ENCODE measurements at places on chromosomes 3 and 15.

GRCh38 chr15:61069394-61070075 is 159.6 kb downstream of the RORA start:
- no peak for DNase-seq

- no peak for DNase-seq
Observed at GRCh38 chr3:48092270-48092669, 76.1 kb upstream of the MAP4 start.

DNA sequence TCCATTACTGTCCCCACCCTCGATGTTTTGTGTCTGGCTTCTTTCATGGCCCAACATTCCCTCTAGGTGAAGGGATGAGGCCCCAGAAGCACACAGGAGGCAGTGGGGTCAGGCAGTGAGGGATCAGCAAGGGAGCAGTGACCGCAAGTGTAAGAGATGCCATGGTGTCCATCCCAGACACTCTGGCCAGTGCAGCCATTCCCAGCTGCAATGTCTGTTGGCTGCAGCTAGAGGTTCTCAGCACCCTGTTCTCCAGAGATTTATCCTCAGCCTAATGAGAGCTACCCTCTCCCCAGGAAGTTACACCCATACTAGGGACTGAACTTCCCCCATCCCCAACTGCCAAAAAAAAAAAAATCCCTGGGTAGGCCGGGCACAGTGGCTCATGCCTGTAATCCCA is 40.2 kb downstream of the TRANK1 start:
- peak; percentile 50 for DNase-seq

GRCh38 chr3:184884359-184885017 is 72.5 kb downstream of the VPS8 start:
- DNase-seq = no peak

- no peak for DNase-seq
Observed at GRCh38 chr3:10790713-10791112, 25.3 kb upstream of the SLC6A11 start.

DNA sequence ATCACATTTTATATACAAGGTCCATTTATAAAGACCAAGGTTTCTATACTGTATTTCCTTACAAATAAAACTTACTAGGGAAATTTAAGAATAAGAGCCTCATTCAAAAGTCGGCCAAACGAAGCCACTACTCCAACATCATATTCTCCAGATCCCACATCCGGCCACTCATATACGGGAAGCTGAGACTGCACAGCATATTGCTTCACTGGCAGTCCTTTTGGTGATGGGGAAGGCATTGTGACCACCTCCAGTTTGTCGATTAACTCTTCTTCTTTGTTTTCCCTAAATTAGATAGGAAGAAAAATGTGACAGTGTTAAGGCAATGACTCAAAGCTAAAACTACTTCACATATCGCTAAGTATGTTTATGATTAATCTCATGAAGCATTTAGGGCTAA is 2.7 kb downstream of the MTFMT start:
- DNase-seq = no peak

- peak; percentile 41 for DNase-seq
Observed at GRCh38 chr15:48006031-48006511, 114.7 kb upstream of the SLC24A5 start.

DNA sequence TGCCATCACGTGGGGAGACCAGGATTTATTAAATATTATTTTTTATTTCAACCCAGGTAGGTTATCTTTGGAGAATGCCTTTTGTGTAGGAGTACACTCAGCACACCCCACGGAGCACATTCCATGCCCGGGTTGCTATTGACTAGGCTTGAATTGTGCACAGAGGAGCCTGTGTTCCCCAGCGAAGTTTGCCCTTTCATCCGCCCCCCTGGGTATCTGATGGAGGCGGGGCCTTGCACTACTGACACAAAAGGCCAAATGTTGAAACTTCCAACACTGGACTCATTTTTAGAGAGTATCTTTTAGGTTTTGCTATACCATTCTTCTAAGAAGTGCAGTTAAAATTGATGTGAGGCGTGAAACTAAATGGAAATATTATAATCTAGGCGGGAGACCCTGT is 39.3 kb upstream of the PPP4R2 start:
- DNase-seq = peak; percentile 35

- DNase-seq = no peak
Observed at GRCh38 chr15:95284933-95285421, 1045.5 kb upstream of the NR2F2 start.

- no peak for DNase-seq
Observed at GRCh38 chr3:148332509-148332908, 365.2 kb upstream of the AGTR1 start.

DNA sequence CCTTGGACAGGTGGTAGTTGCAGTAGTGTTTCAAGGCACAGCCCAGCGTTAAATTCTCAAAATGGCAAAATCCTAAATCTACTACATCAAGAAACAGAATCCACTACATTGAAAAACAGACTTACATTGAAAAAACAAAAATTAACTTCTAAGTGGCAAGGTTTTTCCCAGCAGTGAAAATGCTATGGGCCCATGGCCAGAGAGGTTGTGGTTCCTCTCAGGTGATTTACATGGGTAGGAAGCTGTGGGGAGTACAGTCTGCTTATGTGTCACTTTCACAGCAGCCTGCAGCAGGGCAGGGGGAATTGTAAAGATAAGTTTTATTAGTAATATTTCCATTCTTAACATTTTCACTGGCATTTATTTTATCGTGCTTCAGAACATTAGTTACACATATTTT is 24.9 kb downstream of the TTC14 start:
- no peak for DNase-seq

DNA sequence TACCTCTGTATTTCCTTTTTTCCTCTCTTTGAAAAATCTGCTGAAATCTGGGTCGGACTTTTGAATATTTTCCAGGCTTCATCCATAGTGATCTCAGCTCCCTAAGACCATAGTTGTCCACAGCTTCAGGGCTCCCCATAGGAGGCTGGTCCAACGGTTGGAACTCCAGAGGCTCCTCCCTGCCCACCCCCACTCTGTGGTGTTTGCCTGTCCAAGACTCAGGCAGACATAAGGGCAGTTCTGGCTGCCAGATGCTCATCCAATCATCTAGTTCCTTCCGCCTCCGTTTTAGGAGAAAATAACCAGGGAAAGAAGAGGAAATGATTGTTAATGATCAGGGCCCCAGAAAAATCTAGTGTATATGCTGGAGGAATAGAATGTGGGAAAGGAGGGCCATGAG is 27.9 kb upstream of the PRTG start:
- no peak for DNase-seq

DNA sequence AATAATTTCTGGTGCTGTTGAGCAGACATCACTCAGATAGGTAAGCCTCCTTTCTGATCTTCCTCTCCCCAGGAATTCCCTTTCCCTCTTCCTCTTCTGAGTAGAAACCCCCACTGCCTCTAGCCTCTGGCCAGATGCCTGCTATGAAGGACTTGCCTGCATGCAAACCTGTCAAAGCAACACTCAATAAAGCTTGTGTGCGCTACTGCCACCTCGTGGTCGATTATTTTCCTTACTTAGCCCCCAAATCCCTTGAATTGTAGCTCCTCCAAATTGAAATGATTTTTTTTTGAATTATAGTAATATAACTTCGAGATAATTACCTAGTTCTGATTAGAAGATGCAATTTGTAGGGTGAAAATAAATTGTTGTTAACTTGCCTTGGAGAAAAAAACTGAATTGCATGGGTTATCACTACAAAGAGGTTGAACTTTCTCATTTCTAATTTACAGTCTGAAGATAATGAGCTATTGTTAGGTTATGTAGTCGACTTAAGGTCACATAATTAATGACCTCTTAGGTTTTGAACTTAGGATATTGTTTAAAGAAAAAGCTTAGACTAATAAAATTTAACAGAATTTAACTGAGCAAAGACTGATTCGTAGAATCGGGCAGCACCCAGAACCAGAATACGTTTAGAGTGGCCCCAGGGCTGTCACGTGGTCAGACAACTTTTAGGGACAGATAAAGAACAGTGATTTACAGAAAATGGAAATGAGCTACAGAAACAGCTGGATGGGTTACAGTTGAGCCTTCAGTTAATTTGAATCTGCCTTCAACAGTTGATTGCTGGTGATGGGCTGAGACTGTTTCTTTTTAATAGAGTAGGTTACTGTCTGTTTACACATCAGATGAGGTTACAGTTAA is 269.3 kb downstream of the ARPP21 start:
- peak; percentile 72 for DNase-seq

DNA sequence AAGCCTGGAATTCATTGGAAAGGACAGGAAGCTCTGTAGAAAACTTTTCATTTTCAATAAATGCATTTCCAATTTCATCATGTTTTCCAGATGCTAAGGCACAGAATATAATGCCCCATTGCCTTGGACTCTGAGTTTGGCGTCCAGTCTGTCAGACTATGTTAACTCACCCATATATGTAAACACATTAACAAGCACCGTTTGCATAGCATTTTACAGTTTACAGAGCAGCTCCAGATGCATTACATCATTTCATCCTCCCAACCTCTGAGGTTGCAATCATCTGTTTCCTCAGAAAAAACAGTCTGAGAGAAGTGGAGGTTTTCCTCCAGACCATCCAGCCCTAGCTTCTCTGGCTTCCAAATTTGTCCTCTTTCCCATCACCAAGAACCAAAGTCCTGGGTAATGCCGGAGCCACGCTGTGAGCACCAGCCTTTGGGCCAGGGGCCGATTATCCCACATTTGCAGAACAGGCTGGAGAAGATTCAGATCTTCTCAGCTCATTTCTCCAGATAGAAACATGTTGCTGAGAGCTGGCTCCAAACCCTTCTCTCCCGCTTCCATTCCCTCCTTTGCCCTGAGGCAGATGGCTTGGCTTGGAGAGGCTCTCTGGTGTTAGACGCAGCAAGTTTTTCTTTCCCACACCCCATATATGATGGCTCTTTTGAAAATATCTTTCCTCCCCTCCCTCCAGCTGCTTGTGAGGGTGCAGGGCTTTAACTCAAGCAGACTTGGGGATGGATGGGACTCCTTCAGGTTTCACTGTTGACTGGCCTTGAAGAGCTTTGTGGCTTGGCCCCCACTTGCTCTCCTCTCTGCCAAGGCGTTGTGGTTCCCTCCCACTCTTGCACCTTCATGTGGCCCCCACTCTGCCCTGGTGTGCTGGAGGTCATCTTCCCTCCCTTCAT is 26.0 kb downstream of the CYP19A1 start:
- no peak for DNase-seq

GRCh38 chr3:82293867-82294266 is 532.4 kb upstream of the GBE1 start:
- DNase-seq = no peak

GRCh38 chr3:36700537-36701248 is 63.7 kb downstream of the DCLK3 start:
- DNase-seq = peak; percentile 64

GRCh38 chr15:43465100-43465499 is 27.9 kb downstream of the TP53BP1 start:
- no peak for DNase-seq

GRCh38 chr15:27906802-27907201 is 192.3 kb downstream of the OCA2 start:
- DNase-seq = no peak

- no peak for DNase-seq
Observed at GRCh38 chr3:61060411-61060861, 190.8 kb downstream of the FHIT start.

GRCh38 chr3:61742006-61742405 is 180.6 kb downstream of the PTPRG start:
- no peak for DNase-seq

DNA sequence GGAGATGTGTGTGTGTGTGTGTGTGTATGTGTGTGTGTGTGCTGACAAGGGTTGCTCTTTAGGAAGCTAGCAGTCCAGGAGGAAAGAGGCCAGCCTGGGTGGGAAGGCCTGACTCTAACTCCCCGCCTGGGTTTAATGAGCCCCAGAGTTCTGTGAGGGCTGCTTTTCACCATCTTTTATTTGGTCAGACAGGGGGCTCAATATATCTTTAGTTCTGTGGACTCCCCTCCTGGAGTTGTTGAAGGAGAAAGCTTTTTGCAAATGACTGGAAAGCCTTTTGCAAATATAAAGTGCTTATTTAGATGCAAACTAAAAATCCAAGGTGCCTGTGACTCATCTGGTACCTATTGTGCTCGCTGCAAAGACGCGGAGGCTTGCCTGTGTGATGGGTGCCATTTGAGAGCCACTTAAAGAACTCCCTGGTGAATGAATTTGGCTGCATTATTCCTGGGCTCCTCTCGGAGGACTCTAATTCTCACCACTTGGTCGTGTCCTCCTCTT is 24.5 kb downstream of the DRD3 start:
- DNase-seq = peak; percentile 57

DNA sequence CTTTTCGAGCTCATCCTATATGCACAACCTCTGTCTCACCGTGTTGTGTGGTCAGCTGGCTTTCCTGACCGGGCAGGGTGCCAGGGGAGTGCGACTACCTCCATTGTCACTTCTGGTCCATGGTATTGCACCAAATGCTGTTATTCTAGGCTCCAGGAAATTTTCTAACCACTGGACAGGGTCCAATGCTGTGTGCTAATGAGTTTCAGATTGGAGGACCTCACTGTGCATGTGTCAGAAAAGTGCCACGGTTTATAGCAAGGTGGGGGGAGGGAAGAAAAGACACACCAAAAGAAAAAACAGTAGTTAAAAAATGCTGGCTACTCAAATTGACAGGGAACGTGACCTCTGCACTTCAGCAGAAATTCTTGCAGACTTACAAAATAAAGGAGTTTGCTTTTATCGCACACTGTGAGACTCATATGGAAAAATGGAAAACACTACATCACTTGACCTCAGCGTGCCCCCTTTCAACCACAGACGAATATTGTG is 480.1 kb downstream of the FOXP1 start:
- DNase-seq = no peak

All from iPS-NIHi11 (cell line).